CD4-positive, alpha-beta T cell (primary cell): ENCODE measurements at places on chromosomes 3 and 15.
A peak's percentile ranks its signal among the peaks of the same experiment; 100 is the strongest.

- H3K4me3 ChIP-seq, result no peak overlapping the region
- no peaks in the 10 kb centered on the region for H3K4me1 ChIP-seq
- peaks cover 11% of the 10 kb centered on the region for H3K36me3 ChIP-seq
- H3K27ac ChIP-seq, result no peak overlapping the region
- no peaks in the 10 kb centered on the region for H3K27me3 ChIP-seq
- no peak for DNase-seq
Observed at GRCh38 chr3:196463478-196463756, 31.2 kb upstream of the UBXN7 start.

DNA sequence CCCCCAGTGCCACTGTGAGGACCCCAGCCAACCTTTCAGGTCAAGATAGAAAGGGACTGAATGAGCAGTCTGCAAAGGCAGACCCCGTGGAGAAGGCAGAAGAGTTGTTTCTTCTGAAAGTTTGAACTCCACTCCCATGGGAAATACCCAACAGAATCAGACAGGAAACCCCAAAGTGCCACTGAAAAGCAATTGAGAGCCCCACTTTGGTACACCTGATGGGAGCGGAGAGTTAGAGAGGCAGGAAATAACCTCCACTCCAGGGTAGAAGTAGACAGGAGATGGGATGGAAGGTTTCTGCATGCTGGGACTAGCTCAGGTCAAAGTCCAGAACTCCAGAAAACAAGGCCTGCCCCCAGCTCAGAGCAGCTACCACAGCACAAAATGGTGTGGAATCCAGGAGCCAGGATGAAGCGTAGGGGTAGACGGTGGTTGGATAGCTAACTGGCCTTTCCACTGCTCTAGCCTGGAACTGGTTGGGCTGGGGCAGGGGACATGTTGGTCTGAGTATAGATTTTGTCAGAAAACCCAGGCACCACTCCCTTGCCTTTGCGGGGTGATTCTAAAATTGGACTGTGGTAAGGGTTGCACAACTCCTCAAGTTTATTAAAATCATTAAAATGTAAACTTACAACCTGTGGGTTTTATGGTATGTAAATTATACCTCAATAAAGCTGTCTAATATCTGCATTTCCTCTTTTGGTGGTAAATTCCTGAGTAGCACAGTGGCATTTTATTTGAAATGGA lies 1.9 kb upstream of the RAB43 start:
- H3K27me3 ChIP-seq, result no peaks in the 10 kb centered on the region
- peak overlapping the region; percentile 48 for H3K27ac ChIP-seq
- peaks cover 7% of the 10 kb centered on the region for H3K36me3 ChIP-seq
- H3K4me3 ChIP-seq, result no peak overlapping the region
- DNase-seq, result no peak

GRCh38 chr3:14254812-14255702 lies 76.4 kb downstream of the LSM3 start:
- no peaks in the 10 kb centered on the region for H3K36me3 ChIP-seq
- H3K4me1 ChIP-seq, result no peaks in the 10 kb centered on the region
- no peak overlapping the region for H3K4me3 ChIP-seq
- H3K27me3 ChIP-seq, result no peaks in the 10 kb centered on the region
- no peak for DNase-seq
- H3K27ac ChIP-seq, result no peak overlapping the region

DNA sequence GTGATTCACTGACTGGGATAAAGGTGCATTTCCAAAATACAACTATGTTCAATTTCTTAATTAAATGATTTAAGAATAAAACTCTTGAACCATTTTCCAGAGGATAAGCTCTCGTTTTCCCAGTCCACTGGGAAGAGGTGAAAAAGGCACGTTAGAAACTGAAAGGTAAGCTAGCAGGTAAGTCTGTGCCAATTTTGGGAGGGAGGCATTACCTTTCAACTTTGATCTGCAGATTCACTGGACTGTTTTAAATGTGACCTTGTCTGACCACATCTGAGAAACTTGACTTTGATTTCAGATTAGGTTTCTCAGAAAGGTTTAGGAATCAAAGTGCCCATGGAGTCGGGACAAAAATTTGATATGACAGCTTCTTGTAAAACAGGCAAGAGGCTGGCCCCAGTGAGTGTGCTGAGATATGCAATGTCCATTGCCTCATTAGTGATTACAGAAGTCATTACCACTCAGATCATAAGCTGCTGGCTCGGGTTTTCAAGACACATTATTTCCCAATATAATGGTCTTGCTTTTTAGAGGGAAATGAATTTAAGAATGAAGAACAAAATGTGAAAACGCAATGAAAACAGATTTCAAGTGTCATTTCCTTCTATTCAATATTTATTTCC lies 118.8 kb downstream of the ADAMTS9 start:
- H3K27ac ChIP-seq, result no peak overlapping the region
- no peak overlapping the region for H3K4me3 ChIP-seq

GRCh38 chr3:190323246-190323626 lies 990 bp upstream of the CLDN1 start:
- H3K4me3 ChIP-seq, result no peak overlapping the region
- H3K27me3 ChIP-seq, result no peaks in the 10 kb centered on the region
- DNase-seq, result peak; percentile 17
- H3K4me1 ChIP-seq, result peaks cover 16% of the 10 kb centered on the region

GRCh38 chr3:72111265-72112205 lies 326.6 kb upstream of the PROK2 start:
- no peaks in the 10 kb centered on the region for H3K4me1 ChIP-seq
- no peaks in the 10 kb centered on the region for H3K27me3 ChIP-seq
- H3K27ac ChIP-seq, result no peak overlapping the region
- no peak for DNase-seq
- H3K36me3 ChIP-seq, result no peaks in the 10 kb centered on the region

GRCh38 chr15:23629234-23629805 lies 18.3 kb downstream of the MAGEL2 start:
- DNase-seq, result no peak
- no peaks in the 10 kb centered on the region for H3K27me3 ChIP-seq
- no peak overlapping the region for H3K4me3 ChIP-seq
- H3K27ac ChIP-seq, result no peak overlapping the region
- H3K36me3 ChIP-seq, result no peaks in the 10 kb centered on the region

- no peak for DNase-seq
- no peak overlapping the region for H3K27ac ChIP-seq
- H3K4me1 ChIP-seq, result peaks cover 8% of the 10 kb centered on the region
- H3K36me3 ChIP-seq, result no peaks in the 10 kb centered on the region
- H3K27me3 ChIP-seq, result no peaks in the 10 kb centered on the region
- no peak overlapping the region for H3K4me3 ChIP-seq
Observed at GRCh38 chr3:13532085-13532484, 16.8 kb upstream of the FBLN2 start.

DNA sequence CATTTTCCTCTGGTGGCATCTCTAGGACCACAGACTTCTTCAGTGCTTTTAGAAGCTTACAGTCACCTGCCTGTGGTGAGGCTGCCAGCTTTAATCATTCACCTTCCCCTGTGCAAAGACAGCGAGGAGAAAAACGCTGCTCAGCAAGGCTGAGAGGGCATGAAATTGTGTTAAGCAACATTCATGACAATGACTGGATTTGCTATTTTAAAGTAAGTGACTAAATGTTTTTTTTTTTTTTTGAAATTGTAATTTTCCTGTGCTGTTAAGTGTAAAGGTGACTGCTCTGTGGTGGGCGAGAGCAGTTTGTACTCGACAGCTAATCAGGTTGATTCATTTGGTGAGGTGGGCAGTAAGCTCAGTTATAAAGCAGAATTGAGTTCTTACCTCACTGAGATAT lies 240.4 kb downstream of the NSUN3 start:
- no peak overlapping the region for H3K4me3 ChIP-seq
- H3K27me3 ChIP-seq, result no peaks in the 10 kb centered on the region
- no peaks in the 10 kb centered on the region for H3K4me1 ChIP-seq
- no peak overlapping the region for H3K27ac ChIP-seq
- no peaks in the 10 kb centered on the region for H3K36me3 ChIP-seq

GRCh38 chr15:94691169-94691568 lies 459.8 kb downstream of the MCTP2 start:
- H3K4me1 ChIP-seq, result no peaks in the 10 kb centered on the region
- no peaks in the 10 kb centered on the region for H3K27me3 ChIP-seq
- H3K27ac ChIP-seq, result no peak overlapping the region
- no peaks in the 10 kb centered on the region for H3K36me3 ChIP-seq
- no peak for DNase-seq

DNA sequence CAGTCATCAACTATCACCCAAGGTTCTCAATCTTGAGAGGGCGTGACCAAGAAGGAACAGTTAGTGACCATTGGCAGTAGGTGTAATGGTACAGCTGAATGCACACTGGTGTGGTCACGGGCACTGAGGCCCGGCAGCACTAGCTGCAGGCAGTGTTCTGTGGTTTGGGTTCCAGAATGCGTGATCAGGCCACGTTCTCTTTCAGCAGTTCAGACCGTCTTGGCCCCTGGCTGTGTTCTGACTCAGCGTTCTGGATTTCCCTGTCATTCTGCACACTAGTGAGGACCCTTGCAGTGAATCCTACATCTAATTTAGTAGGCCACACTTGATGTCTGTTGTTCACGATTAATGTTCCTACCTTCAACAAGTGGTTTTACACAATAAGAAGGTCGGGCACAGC lies 220.5 kb upstream of the SLCO3A1 start:
- H3K36me3 ChIP-seq, result no peaks in the 10 kb centered on the region
- no peak overlapping the region for H3K27ac ChIP-seq
- H3K4me3 ChIP-seq, result no peak overlapping the region
- no peaks in the 10 kb centered on the region for H3K4me1 ChIP-seq
- no peaks in the 10 kb centered on the region for H3K27me3 ChIP-seq

DNA sequence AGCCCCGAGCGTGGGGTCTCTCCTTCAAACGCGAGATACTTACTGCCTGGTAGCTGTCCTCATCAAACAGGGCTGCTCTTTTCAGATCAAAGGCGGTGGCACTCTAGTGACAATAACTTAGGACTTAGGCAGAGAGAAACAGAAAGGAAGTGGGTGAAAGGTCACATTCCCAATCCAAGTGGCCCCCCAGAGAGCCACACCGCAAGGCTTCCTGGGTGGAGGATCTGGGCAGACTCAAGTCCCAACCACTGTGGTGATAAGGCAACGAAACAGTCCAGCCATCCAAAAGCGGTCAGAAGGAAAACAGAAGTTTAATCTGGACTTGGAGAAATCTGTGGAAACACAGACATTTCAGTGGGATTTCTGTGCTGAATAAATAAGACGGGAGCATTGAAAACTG lies 227.2 kb downstream of the ADAMTS17 start:
- no peak overlapping the region for H3K4me3 ChIP-seq
- no peaks in the 10 kb centered on the region for H3K27me3 ChIP-seq
- H3K36me3 ChIP-seq, result no peaks in the 10 kb centered on the region

- H3K4me3 ChIP-seq, result no peak overlapping the region
- no peak overlapping the region for H3K27ac ChIP-seq
- H3K36me3 ChIP-seq, result no peaks in the 10 kb centered on the region
- no peaks in the 10 kb centered on the region for H3K4me1 ChIP-seq
Observed at GRCh38 chr3:134904776-134905646, 110.0 kb downstream of the EPHB1 start.

DNA sequence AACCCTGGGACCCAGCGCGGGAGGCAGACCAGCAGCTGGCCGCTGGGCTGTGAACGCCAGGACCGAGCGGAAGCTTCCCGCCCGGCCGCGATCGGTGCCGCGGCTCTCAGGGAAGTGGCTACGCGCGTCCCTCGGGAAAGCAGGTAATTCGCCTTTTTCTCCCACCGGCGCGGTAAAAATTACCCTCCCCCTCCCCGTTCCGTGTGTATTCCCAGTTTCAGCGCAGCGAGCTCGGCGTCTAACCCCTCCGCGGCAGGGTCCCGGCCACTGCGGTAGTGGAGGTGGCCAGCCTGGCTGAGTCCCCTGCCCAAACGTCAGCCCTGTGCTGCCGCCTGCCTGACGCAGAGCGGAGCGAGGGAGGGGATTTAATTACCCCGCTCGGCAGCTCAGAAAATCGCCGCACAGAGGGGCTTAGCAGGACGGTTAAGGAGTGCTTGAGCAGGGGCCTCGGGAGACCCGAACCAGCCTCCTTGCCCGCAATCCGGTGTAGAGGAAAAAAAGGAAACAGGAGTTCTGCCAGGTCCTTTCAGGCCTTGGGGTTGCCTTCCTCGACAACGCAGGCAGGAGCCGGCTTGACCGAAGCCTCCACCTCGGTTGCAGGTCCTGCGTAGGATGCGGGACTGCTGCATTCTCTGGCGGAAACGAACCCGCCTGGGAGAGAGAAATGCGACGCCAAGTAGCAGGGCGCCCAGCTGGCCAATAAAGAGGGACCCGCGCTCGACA lies 2.9 kb downstream of the GATA2 start:
- H3K36me3 ChIP-seq, result no peaks in the 10 kb centered on the region
- H3K27ac ChIP-seq, result no peak overlapping the region
- peaks cover 98% of the 10 kb centered on the region for H3K27me3 ChIP-seq

GRCh38 chr15:44812029-44812517 lies 75.7 kb downstream of the TRIM69 start:
- H3K4me3 ChIP-seq, result no peak overlapping the region
- H3K27me3 ChIP-seq, result no peaks in the 10 kb centered on the region

- no peak for DNase-seq
- no peaks in the 10 kb centered on the region for H3K27me3 ChIP-seq
- peaks cover 17% of the 10 kb centered on the region for H3K4me1 ChIP-seq
- H3K4me3 ChIP-seq, result no peak overlapping the region
Observed at GRCh38 chr3:196754091-196754981, 14.7 kb downstream of the PAK2 start.

GRCh38 chr15:77107531-77108355 lies 36.8 kb upstream of the TSPAN3 start:
- no peaks in the 10 kb centered on the region for H3K4me1 ChIP-seq
- no peaks in the 10 kb centered on the region for H3K27me3 ChIP-seq
- no peak overlapping the region for H3K27ac ChIP-seq
- peak; percentile 16 for DNase-seq

DNA sequence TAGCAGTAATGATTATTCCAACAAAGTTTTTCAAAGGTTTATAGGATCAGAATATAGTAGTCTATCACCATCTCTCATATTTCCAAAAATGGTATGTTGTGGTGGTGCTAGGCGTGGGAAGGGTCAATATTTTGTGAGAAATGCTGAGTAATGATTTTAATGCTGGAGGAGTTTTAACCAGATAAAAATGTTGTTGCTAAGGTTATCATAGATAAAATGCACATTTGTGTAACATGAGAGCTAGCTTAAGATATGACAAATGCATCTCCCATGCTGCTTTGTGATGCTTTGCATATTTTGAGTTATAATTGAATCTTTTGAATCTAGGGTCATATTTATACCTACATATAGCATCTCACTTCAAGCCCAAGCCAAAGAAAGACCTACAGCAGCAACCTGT lies 103.9 kb upstream of the ROBO1 start:
- H3K36me3 ChIP-seq, result no peaks in the 10 kb centered on the region
- H3K27me3 ChIP-seq, result no peaks in the 10 kb centered on the region
- DNase-seq, result no peak
- no peaks in the 10 kb centered on the region for H3K4me1 ChIP-seq
- H3K27ac ChIP-seq, result no peak overlapping the region
- no peak overlapping the region for H3K4me3 ChIP-seq
